ENCODE measurements at places on chromosomes 4 and X.
A peak's percentile ranks its signal among the peaks of the same experiment; 100 is the strongest.

- no peak for DNase-seq
Observed at GRCh38 chr4:94068753-94069719, 138.6 kb upstream of the SMARCAD1 start.

DNA sequence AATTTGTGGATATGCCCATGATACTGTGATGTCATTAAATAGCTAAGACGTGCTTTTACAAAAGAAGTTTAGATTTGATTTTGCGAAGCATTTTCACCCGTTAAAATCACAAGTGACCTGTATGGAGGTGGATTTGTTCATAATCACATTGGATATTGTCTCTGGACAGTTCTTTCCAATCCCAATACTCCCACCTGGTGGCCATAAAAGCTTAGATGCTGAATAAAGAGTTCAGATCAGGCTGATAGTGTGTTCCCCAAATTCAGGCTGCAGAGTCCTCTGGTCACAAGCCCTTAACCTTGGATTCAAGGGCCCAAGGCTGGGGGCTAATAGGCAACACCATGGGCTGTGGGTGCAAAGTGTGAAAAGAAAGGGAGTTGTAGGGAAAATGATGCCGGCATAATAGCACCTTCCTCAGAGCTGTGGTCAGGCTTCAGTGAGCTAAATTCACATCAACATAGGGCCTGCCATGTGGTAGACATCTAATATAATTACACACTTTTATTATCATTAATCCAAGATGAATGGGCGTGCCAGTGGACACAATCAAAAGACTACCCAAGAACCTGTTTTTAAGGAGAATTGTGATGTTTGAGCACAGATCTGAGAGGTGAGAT lies 28.1 kb downstream of the SMIM43 start:
- no peak for DNase-seq

DNA sequence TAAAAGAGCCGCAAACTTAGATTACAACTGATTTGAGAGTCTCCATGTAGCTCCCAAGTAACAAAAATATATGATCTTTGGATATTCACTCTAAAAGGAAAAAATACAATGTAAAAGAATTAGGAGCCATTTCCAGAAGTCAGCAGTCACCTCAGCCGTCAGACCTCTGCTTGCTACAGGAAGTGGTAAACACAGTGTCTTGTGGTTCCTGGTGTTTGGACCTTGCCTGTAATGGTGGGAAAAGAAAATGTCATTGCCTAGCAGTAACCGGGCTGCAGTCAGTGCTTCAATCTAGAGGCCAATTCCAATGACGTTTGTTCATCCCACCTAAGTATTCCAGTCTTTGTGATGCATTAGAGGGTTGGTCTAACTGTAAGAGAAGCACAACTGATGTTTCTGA lies 28.9 kb upstream of the SMIM31 start:
- DNase-seq, result no peak

DNA sequence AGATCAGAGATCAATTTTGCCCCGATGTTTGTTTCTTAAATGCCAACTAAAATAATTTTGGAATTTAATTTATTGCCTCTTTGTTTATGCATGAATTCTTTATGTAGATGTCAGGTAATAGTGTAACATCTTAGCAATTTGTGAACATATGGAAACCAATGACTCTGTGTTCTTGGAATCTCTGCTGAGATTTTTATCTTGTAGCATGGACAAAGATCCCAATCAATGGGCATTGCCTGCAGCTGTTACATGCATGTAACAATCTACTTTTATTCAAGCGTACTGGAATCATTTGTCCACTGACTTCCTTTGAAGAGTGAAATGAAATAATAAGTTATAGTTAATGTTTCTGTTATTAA lies 61.6 kb upstream of the ARSJ start:
- peak; percentile 7 for DNase-seq

GRCh38 chrX:129836827-129837226 lies 6.9 kb downstream of the ZDHHC9 start:
- no peak for DNase-seq

GRCh38 chr4:26860922-26861433 lies 337 bp downstream of the STIM2 start:
- DNase-seq, result no peak

GRCh38 chr4:67713529-67714247 lies 12.7 kb upstream of the UBA6 start:
- no peak for DNase-seq

GRCh38 chr4:78166622-78167021 lies 109.5 kb downstream of the FRAS1 start:
- no peak for DNase-seq

DNA sequence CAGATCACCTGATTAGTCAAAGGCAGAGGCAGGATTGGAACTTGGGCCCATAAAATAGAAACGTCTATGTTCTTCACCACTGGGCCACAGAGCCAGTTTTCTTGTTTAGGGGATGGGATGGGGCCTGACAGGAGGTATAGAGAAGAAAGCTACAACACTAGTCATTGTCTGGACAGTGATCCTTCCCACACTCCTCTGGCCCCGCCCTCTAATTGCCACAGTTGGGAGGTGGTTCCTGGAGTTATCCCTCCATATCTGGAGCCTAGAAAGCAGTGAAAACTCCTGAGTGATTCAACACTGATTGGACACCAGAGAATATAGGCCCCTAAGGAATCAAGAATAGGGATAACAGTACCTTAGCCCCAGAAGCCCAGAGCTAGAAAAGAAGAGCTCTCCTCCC lies 22.9 kb downstream of the RASL11B start:
- DNase-seq, result no peak

DNA sequence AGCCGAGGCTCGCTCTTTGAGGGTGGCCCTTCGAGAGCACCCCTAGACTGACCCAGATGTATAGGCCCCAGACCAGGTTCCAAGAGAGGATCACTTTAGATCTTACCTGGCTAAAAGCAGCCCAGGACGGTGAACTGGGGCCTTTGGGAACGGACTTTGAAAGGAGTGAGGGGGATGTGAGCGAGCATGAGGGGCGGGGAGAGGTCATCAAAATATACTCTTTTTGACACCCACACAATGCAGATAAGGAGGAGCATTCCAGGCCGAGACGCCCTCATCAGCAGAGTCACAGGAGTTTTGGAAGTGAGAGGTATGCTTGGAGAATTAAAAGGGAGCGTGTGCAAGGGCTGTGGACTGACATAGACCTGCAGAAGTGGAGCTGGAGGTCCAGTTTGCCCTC lies 528 bp downstream of the NSDHL start:
- DNase-seq, result no peak

DNA sequence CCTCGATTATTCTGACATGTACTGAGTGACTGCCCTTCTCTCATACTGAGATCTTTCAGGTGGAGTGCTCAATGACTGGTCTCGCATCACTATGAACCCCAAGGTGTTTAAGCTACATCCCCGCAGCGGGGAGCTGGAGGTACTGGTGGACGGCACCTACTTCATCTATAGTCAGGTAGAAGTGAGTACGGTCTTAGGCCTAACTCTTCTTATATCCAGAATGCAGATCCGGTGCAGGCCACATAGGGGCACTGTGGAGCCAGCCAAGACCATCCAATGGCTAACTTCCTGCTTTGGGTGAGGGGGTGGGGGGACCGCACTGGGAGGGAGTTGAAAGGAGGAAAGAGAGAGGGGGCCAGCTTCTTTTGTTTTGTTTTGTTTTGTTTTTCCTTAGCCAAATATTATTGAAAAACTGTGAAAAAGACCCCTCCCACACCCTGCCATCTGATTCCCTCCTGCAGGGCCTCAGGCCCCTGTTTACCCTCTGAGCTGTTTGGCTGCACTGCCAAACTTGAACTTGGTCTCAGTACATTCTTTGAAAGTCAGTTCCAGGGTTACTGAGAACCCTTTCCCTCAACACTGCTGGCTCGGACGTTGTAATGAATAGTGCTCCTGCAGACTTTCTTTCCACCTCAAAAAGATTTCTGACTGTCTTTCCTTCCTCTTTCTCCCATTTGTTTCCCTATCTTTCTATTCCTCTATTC lies 16.2 kb downstream of the AWAT2 start:
- DNase-seq, result no peak

DNA sequence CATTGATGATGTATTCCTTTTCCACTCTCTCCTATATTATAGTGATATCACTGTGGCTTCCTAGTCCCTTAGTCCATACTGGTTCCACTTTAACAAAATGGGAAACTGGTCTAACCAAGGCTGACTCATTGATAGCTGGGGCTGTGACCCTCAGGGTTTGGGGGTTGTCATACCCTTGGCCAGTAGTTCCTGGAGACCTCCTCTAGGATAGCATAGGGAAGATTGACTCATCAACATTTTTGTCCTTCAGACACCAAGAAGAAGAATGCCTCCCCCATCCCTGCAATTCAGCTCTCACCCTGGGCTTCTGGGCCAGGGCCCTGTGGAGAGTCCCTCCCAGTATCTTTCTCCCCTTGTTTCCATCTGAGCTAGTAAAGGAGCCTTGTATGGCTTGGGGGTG lies 68.8 kb upstream of the PRPS1 start:
- DNase-seq, result no peak

DNA sequence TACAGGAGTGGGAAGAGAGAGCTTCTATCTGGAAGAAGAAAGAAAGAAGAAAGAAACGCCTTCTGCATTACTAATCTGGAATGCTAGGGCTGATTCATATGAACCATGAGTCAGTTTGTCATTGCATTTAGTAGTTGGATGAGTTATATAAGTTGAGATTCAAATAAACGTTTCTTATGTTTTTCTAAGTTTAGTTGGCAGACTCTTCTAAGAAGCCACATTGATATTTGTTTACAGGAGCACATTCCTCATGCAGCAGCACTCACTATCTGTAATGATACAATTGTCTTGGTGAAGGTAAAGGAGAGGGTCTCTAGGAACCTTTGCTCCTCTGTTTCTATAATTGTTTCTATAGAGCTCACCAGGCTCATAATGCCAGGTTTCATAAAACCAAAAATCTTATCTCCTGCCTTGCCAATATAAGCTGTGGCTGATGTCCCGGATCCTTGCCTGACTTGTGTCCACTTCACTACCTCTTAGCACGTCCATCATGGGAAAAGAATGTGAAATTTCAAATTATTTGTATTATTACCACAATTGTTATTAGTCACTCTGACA lies 39.5 kb downstream of the HOPX start:
- peak; percentile 78 for DNase-seq

GRCh38 chrX:20265221-20265725 lies 1.4 kb downstream of the RPS6KA3 start:
- DNase-seq, result no peak

DNA sequence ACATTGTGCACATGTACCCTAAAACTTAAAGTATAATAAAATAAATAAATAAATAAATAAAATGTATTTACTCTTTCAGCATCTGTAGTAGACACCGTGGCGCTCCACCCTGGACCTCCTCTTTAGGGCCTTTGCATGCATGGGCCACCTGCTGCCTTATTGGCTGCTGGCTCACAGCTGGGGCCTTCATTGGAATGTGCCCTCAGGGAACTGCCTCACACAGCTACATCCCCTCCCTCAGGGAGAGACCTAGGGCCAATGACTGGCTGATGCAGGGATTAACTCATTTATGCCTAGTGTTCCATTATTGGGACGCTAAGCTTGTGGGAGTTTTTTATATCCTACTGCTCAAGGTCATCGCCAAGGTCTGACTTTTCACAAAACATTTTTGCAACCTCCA lies 302.9 kb upstream of the FTHL17 start:
- no peak for DNase-seq

DNA sequence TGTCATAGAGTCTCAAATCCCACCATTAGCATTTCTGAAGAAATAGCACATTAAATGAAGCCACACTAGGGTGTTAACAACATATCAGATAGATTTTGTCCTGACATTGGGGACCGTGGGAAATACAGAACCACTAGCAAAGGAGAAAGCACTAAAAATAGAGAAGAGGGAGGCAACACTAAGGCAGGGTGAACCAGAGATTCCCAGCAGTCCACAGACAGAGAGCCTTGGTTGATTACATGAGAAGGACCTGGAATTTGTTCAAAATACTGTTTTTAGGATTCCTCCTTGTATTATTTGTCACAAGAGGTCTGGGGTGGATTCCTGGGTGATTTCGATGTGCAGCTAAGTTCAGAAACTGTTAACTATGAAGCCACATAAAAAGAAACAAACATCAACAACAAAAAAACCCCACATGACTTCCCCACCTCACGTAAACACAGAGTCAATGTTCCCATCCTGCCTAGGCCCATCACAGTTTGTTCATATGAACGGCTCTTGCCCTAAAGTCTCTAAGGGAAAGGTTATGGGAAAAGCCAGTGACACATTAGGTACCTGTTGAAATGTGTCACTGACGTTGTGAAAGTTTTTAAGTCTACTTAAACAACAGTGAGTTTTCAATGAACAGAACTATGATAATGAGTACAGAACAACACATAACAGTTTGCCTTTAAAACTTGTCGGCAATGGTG lies 23.6 kb upstream of the GRSF1 start:
- DNase-seq, result no peak

DNA sequence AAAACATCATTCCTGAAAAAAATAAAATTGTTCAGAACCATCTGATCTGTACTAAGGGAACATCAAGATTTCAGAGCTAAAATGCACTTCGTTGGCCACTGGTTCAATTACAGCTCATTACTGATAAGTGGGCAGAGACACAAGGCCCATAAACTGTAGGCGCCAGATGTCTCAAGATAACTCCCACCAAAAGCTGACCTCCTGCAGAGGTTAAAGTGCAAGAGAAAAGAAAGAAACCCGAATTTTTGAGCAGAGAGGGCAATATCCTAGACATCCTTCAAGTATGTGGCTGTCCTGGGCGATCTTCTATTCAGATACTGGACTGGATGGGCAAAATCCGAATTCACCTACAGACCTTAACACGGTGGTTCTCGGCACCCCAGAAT lies 660 bp downstream of the GEMIN8 start:
- DNase-seq, result no peak

DNA sequence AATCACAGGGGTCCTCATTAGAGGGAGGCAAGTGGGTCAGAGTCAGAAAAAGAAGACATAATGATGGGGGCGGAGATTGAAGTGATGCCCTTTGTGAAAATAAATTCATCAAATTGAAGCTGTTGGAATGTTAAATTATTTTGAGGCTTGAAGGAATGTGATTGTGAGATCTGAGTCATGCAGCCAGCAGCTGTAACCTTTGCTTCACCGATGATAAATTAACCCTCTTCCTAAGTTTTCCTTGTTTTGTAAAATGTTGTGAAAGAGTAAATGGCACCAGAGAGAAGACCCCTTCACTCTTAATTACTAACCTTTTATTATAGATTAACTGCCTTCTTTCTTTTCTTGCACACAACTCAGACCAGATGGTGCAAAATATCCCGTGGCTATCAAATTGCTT lies 47.7 kb upstream of the FAM9A start:
- no peak for DNase-seq

- DNase-seq, result peak; percentile 12
Observed at GRCh38 chr4:16496501-16496900, 270.2 kb upstream of the TAPT1 start.

GRCh38 chr4:151808120-151808529 lies 47.3 kb upstream of the GATB start:
- DNase-seq, result no peak

- DNase-seq, result no peak
Observed at GRCh38 chrX:149302705-149303104, 202.4 kb downstream of the IDS start.

DNA sequence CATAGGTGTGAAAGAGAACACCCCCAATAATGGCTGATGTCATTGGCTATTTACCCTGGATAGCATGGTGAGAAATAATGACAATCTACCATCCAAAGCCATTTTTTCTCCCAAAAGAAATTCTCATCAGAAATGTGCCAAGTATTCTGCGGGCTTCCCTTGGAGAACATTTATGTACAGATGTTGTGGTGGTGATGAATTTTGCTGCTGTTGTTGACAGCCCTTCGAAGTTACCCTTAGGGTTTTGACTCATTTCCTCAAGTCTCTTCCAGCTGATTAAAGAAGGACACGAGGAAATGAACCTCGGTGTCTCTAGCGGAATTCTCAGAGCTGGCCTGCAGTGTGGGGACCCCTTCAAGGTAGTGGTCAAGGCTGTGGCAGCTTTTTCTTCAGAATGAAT lies 3.4 kb downstream of the KIT start:
- DNase-seq, result no peak

GRCh38 chr4:187276736-187277408 lies 553.2 kb upstream of the FAT1 start:
- DNase-seq, result no peak
